Keratinocyte (primary cell): ENCODE measurements at places on chromosomes 1 and 21. TPM values are rescaled to one million over a fixed set of nuclear protein-coding genes. Genes with fewer than 3 reads are reported as not detected.

The CYP4B1 gene
- polyA plus RNA-seq = 0.49 to 3.9 TPM (median 2.1 TPM) in 3 replicates

DNA sequence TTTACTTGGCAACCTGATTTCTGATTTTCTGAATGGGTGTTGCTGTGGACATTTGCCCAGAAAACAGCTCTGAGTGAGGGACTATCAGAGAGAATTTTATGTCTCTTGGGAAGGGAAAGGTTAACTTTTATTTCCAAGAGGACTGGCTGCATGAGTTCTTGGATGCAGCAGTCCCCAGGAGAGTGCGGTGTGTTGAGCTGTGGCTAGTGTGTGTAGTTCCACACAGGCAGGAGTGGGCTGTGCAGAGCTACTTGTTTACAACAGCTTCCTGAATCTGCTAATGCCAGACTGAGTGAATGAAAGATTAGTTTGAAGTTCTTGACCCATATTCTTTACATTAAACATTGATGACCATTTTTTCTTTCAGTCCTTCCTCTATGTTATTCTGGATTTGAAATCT, 41.0 kb upstream of the APOBEC4 start:
- DNase-seq = no peak

- DNase-seq = no peak
These were observed 8.0 kb downstream of the SLC35F3 start for GRCh38 chr1:233912447-233912846.

- no peak for DNase-seq
These were observed 358.1 kb downstream of the LRRIQ3 start for GRCh38 chr1:73839922-73840321.
